ENCODE measurements at places on chromosomes 4 and X. TPM values are rescaled to one million over a fixed set of nuclear protein-coding genes. Genes with fewer than 3 reads are reported as not detected.

The CPE gene
- 43.5 TPM for total RNA-seq

DNA sequence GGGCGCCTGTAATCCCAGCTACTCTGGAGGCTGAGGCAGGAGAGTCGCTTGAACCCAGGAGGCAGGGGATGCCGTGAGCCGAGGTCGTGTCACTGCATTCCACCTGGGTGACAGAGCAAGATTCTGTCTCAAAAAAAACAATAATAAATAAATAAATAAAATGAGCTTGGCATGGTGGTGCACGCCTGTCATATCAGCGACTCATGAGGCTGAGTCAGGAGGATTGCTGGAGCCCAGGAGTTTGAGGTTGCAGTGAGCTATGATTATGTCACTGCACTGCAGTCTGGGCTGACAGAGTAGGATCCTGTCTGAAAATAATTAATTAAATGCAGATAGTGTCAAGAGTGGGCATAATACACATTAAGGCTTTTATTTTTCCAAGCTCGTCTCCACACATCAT is 77.5 kb downstream of the DHRSX start:
- DNase-seq = no peak

DNA sequence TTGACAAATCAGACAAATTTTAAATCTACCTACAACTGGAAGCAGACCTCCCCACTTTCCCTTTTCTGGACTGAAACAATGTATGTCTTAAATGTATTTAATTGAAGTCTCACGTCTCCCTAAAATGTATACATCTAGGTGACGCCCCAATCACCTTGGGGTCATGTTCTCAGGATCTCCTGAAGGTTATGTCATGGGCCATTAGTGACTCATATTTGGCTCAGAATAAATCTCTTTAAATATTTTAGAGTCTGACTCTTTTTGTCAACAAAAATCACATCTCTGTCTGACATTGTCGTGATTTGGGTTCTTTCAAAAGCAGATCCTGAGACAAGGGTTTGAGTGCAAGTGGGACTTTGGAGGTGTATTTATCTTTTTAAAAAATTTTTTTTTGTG is 26.2 kb upstream of the BOD1L1 start:
- DNase-seq = no peak

GRCh38 chr4:173001571-173001970 is 167.0 kb upstream of the GALNT7 start:
- no peak for DNase-seq

- no peak for DNase-seq
Measured at GRCh38 chrX:118551426-118551825, 55.8 kb downstream of the DOCK11 start.

The SLC10A4 gene
- 0.35 TPM for total RNA-seq

- no peak for DNase-seq
Measured at GRCh38 chr4:90171491-90171890, 44.3 kb downstream of the CCSER1 start.

GRCh38 chr4:31160146-31160545 is 440.0 kb downstream of the PCDH7 start:
- no peak for DNase-seq

GRCh38 chr4:88207171-88207570 is 48.7 kb upstream of the ABCG2 start:
- no peak for DNase-seq

The SMAD1 gene
- total RNA-seq = 10.8 TPM

The CRMP1 gene
- 1.9 TPM for total RNA-seq

DNA sequence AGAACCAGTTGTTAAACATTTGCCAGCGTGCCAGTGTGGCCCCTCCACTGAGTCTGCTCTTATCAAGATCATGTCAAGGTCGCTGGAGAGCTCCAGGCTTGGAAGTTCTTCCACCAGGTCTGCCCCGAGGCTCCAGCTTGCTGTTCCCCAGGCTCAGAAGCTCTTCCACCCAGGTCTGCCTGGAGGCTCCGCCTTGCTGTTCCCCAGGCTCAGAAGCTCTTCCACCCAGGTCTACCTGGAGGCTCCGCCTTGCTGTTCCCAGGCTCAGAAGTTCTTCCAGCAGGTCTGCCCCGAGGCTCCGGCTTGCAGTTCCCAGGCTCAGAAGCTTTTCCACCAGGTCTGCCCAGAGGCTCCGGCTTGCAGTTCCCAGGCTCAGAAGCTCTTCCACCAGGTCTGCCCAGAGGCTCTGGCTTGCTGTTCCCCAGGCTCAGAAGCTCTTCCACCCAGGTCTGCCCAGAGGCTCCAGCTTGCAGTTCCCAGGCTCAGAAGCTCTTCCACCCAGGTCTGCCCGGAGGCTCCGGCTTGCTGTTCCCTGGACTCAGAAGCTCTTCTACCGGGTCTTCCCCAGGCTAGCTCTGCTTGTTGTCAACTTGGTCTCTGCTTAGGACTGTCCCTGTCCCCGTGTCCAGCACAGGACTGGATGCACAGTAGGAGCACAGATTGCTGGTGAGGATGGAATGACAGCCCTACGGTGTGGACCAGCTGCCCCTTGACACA is 54.4 kb downstream of the HMX1 start:
- peak; percentile 27 for DNase-seq

The CXorf49 gene
- total RNA-seq = not detected

Measured in cardiac septum (tissue), 1 donor.